Stomach (tissue), 19 donors: ENCODE measurements at places on chromosomes 5 and 9. TPM values are rescaled to one million over a fixed set of nuclear protein-coding genes. Genes with fewer than 3 reads are reported as not detected.

DNA sequence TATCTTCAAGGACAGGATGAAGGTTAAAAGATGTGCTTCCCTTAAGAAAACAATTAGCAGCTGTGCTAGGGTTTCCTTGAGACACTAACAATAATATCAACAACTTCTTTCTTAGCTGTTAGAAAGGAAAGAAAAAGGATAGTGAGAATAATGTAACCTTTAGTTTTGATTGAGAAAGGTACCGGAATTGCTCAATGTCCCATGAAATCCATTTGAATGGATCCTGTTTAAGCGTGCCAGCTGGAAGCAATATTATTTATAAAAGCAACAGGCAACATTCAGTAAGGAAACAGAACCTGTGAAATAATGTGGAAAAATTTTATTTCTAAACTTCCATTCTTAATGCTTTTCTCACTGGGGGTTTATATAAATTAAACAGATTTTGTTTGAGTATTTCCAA is 120.9 kb downstream of the CCDC192 start:
- H3K27ac ChIP-seq, result no peak overlapping the region
- H3K4me1 ChIP-seq, result no peaks in the 10 kb centered on the region
- no peak overlapping the region for H3K4me3 ChIP-seq
- no peaks in the 10 kb centered on the region for H3K27me3 ChIP-seq

DNA sequence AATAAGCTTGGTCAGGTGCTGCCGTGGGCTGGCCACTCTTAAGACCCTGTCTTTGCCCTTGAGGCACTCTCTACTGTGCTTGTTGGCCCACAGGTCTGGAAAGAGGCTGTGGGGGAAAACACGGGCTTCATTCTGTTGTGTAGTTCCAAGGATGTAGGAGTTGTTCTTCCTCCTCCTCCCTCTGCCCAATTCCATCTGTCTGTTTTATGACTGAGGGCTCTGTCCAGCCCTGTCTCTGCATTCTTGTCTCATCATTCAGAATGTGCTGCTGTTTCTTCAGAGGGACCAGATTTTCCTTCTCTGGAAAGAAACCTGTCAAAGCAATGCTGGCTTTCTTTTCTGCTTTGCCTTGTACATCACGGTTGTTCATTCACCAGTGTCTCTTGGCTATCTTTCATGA is 84.1 kb downstream of the MAP1B start:
- DNase-seq, result no peak
- H3K27ac ChIP-seq, result no peak overlapping the region
- peaks cover 4% of the 10 kb centered on the region for H3K36me3 ChIP-seq
- H3K4me3 ChIP-seq, result no peak overlapping the region
- H3K4me1 ChIP-seq, result no peaks in the 10 kb centered on the region

GRCh38 chr5:43638546-43638945 is 35.6 kb downstream of the NNT start:
- no peak overlapping the region for H3K27ac ChIP-seq
- H3K4me1 ChIP-seq, result peaks cover 31% of the 10 kb centered on the region
- H3K4me3 ChIP-seq, result no peak overlapping the region
- DNase-seq, result no peak
- no peaks in the 10 kb centered on the region for H3K27me3 ChIP-seq
- H3K36me3 ChIP-seq, result peaks cover under 1% of the 10 kb centered on the region

- H3K27me3 ChIP-seq, result no peaks in the 10 kb centered on the region
- H3K36me3 ChIP-seq, result no peaks in the 10 kb centered on the region
Observed at GRCh38 chr5:90613918-90614504, 55.4 kb downstream of the ADGRV1 start.

GRCh38 chr9:69293156-69293555 is 31.9 kb upstream of the ENTREP1 start:
- peaks cover 20% of the 10 kb centered on the region for H3K4me1 ChIP-seq
- DNase-seq, result no peak
- H3K27ac ChIP-seq, result no peak overlapping the region
- no peaks in the 10 kb centered on the region for H3K36me3 ChIP-seq
- H3K27me3 ChIP-seq, result no peaks in the 10 kb centered on the region

DNA sequence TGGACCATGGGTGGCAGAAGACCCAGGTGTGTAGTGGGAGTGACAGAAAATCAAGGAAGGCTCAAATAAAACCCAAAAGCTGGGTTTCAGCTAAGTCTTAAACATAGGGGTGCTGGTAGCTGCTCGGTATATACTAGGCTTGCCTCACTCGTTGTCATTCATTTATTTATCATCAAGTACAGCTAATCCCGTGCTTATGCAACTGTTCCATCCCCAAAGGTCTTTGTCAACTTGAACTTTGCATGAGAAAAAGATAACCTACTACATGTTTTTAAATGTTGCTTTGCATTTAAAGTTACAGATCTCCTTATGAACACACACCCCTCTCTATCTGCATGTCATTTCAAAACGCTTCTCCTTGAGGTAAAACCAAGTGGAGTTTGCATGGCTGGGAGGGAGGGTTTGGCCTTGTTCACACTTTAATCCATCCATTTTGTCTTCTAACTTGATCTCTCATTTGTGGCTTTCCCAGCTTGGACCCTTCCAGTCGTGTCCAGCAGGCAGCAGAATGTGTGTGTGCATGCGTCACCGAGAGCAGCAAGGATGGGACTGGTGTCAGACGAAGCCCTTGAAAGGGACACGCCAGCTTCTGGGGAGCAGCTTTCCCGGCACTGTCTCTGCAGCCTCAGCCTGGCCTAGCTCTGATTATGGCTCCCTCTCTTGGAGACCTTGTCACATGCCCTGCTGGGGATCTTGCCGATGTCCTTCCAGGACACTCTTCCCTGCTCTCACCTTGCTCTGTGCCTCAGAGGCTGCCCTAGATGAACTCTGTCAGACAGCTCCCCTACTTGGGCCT is 133.5 kb downstream of the GADD45G start:
- H3K27ac ChIP-seq, result no peak overlapping the region
- no peak for DNase-seq
- peaks cover 8% of the 10 kb centered on the region for H3K4me1 ChIP-seq
- no peak overlapping the region for H3K4me3 ChIP-seq
- H3K27me3 ChIP-seq, result no peaks in the 10 kb centered on the region
- no peaks in the 10 kb centered on the region for H3K36me3 ChIP-seq

DNA sequence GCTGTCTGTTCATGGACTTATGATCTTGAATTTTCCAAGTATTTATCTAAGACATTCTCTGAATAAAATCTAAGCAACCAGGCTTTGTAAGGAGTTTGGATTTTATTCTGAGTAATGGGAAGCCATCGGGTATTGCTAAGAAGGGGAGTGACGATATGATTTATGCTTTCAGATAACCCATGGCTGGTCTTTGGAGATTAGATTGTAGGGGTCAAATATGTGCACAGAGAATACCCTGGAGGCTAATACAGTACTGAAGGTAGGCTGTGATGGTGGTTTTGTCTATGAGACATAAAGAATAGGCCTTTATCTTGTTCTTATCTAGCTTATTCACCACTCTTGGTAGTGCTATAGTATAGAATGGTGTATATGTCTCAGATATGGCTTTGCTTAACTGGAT is 60.0 kb upstream of the C5orf46 start:
- no peaks in the 10 kb centered on the region for H3K27me3 ChIP-seq
- no peak for DNase-seq
- H3K4me3 ChIP-seq, result no peak overlapping the region
- no peak overlapping the region for H3K27ac ChIP-seq
- H3K36me3 ChIP-seq, result no peaks in the 10 kb centered on the region

GRCh38 chr9:122656378-122656777 is 1.0 kb downstream of the OR1B1 start:
- H3K27me3 ChIP-seq, result no peaks in the 10 kb centered on the region
- no peak overlapping the region for H3K4me3 ChIP-seq
- H3K27ac ChIP-seq, result no peak overlapping the region
- H3K36me3 ChIP-seq, result no peaks in the 10 kb centered on the region

GRCh38 chr9:130698514-130698913 is 4.9 kb downstream of the EXOSC2 start:
- peaks cover 79% of the 10 kb centered on the region for H3K36me3 ChIP-seq
- DNase-seq, result no peak
- H3K4me3 ChIP-seq, result no peak overlapping the region
- H3K27ac ChIP-seq, result no peak overlapping the region
- peaks cover 48% of the 10 kb centered on the region for H3K4me1 ChIP-seq
- H3K27me3 ChIP-seq, result no peaks in the 10 kb centered on the region

- H3K4me3 ChIP-seq, result no peak overlapping the region
- DNase-seq, result no peak
- H3K27ac ChIP-seq, result no peak overlapping the region
- no peaks in the 10 kb centered on the region for H3K36me3 ChIP-seq
- H3K4me1 ChIP-seq, result peaks cover 11% of the 10 kb centered on the region
- H3K27me3 ChIP-seq, result no peaks in the 10 kb centered on the region
Observed at GRCh38 chr9:12847561-12847960, 72.7 kb downstream of the LURAP1L start.

- no peak overlapping the region for H3K4me3 ChIP-seq
- H3K4me1 ChIP-seq, result no peaks in the 10 kb centered on the region
- no peaks in the 10 kb centered on the region for H3K27me3 ChIP-seq
- peaks cover 97% of the 10 kb centered on the region for H3K36me3 ChIP-seq
- DNase-seq, result no peak
Observed at GRCh38 chr5:179869101-179869500, 10.5 kb upstream of the MRNIP start.

- H3K4me3 ChIP-seq, result no peak overlapping the region
- DNase-seq, result peak; percentile 26
- H3K4me1 ChIP-seq, result peaks cover 25% of the 10 kb centered on the region
- peak overlapping the region; percentile 36 for H3K27ac ChIP-seq
- H3K36me3 ChIP-seq, result no peaks in the 10 kb centered on the region
Observed at GRCh38 chr9:135224921-135225541, 137.6 kb downstream of the OLFM1 start.

- peaks cover 8% of the 10 kb centered on the region for H3K4me1 ChIP-seq
- no peak for DNase-seq
- H3K27me3 ChIP-seq, result no peaks in the 10 kb centered on the region
- no peak overlapping the region for H3K27ac ChIP-seq
- no peak overlapping the region for H3K4me3 ChIP-seq
Observed at GRCh38 chr9:120531683-120532300, 48.2 kb downstream of the CDK5RAP2 start.

GRCh38 chr5:125813221-125813974 is 609.8 kb upstream of the GRAMD2B start:
- no peak overlapping the region for H3K27ac ChIP-seq
- H3K4me1 ChIP-seq, result no peaks in the 10 kb centered on the region
- DNase-seq, result peak; percentile 9
- no peak overlapping the region for H3K4me3 ChIP-seq
- H3K36me3 ChIP-seq, result no peaks in the 10 kb centered on the region
- no peaks in the 10 kb centered on the region for H3K27me3 ChIP-seq

- H3K27ac ChIP-seq, result no peak overlapping the region
- H3K36me3 ChIP-seq, result no peaks in the 10 kb centered on the region
- H3K27me3 ChIP-seq, result no peaks in the 10 kb centered on the region
- no peak overlapping the region for H3K4me3 ChIP-seq
- H3K4me1 ChIP-seq, result peaks cover 84% of the 10 kb centered on the region
Observed at GRCh38 chr9:91814201-91814600, 135.8 kb downstream of the ROR2 start.

GRCh38 chr9:77587851-77588250 is 60.3 kb downstream of the GNA14 start:
- DNase-seq, result no peak
- H3K27me3 ChIP-seq, result no peaks in the 10 kb centered on the region
- H3K4me1 ChIP-seq, result peaks cover 32% of the 10 kb centered on the region
- H3K36me3 ChIP-seq, result no peaks in the 10 kb centered on the region
- no peak overlapping the region for H3K4me3 ChIP-seq

- peak overlapping the region; percentile 65 for H3K4me3 ChIP-seq
- DNase-seq, result no peak
- H3K4me1 ChIP-seq, result peaks cover 51% of the 10 kb centered on the region
- no peaks in the 10 kb centered on the region for H3K36me3 ChIP-seq
- H3K27ac ChIP-seq, result peak overlapping the region; percentile 100
Observed at GRCh38 chr9:95005278-95006143, 279.0 kb downstream of the AOPEP start.

GRCh38 chr5:102223542-102224477 is 72.3 kb downstream of the SLCO4C1 start:
- H3K27ac ChIP-seq, result no peak overlapping the region
- H3K4me1 ChIP-seq, result no peaks in the 10 kb centered on the region
- H3K4me3 ChIP-seq, result no peak overlapping the region
- DNase-seq, result no peak

- no peak overlapping the region for H3K4me3 ChIP-seq
- no peaks in the 10 kb centered on the region for H3K4me1 ChIP-seq
- no peak for DNase-seq
- peak overlapping the region; percentile 41 for H3K27ac ChIP-seq
Observed at GRCh38 chr9:120890320-120891244, 13.6 kb upstream of the PHF19 start.

GRCh38 chr5:54009357-54009756 is 301.0 kb downstream of the ARL15 start:
- no peak for DNase-seq
- H3K27ac ChIP-seq, result no peak overlapping the region
- peaks cover 13% of the 10 kb centered on the region for H3K4me1 ChIP-seq
- H3K27me3 ChIP-seq, result no peaks in the 10 kb centered on the region

Gene EQTN
- not detected for polyA plus RNA-seq

Gene NEUROG1
- not detected for polyA plus RNA-seq

Gene NUTM2G
- not detected for polyA plus RNA-seq

Gene NPR3
- polyA plus RNA-seq, result 0.25 TPM
